ENCODE measurements at places on chromosomes 6 and 20. TPM values are rescaled to one million over a fixed set of nuclear protein-coding genes. Genes with fewer than 3 reads are reported as not detected.
A peak's percentile ranks its signal among the peaks of the same experiment; 100 is the strongest.

DNA sequence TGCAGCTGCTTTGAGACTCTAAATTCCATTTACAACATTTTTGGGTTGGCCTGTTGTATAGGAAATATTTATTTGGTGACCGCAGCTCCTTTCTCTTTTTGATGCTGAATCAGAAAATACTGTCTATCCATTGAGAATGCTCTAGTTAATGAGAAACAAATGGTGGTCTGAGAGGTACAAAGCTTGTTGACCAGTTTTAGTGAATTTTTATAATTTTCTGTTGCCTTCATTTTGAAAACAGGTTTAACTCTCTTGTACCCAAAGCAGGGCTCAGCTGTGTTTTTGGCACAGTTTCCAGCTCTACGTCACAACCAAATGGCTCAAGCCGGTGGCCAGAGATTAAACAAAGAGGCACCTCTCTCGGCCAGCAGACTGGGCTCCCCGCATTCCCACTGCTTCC lies 113.2 kb downstream of the FNDC1 start:
- no peak overlapping the region for H3K4me3 ChIP-seq
- peaks cover 2% of the 10 kb centered on the region for H3K27me3 ChIP-seq
- H3K4me1 ChIP-seq: peaks cover 14% of the 10 kb centered on the region
- no peak overlapping the region for H3K27ac ChIP-seq

DNA sequence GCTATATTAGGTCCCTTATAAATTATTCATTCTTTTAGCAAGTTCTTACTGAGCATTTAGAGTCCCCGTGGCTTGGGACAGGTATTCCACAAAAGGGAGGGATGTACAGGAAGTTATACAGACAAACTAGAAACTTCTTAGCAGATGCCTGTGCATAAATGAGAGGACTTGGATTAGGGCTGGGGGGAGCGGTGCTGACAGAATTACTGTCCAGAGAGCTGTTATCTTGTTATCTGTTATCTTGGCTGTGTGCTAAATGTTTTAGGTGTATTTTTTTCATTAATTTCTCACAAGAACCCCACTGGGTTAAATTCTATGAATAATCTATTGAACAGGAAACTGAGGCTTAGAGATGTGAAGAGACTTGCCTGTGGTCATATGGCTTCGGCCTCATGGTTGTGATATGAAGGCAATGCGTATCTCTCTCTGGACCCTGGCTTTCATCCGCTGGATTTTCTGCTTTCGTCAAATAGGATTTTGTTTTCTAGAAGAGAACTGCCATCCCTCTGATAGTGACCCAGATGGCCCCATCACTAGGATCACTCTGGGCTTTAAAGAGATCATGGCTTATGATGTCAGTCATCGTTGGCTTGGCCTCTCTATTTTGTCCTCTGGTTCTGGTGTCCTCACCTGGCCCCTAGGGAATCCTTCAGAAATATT lies 32.3 kb upstream of the RREB1 start:
- no peaks in the 10 kb centered on the region for H3K36me3 ChIP-seq
- H3K27me3 ChIP-seq: no peaks in the 10 kb centered on the region
- H3K4me1 ChIP-seq: no peaks in the 10 kb centered on the region
- no peak overlapping the region for H3K4me3 ChIP-seq
- no peak for DNase-seq
- H3K27ac ChIP-seq: no peak overlapping the region

ASIP gene
- total RNA-seq: not detected

C20orf144 gene
- total RNA-seq: not detected

NKAPL gene
- 0.69 TPM for total RNA-seq

GRCh38 chr20:62583424-62583920 lies 58.8 kb upstream of the SLCO4A1 start:
- DNase-seq: no peak
- peaks cover 26% of the 10 kb centered on the region for H3K27me3 ChIP-seq
- no peaks in the 10 kb centered on the region for H3K36me3 ChIP-seq
- H3K27ac ChIP-seq: no peak overlapping the region
- H3K4me3 ChIP-seq: no peak overlapping the region
- H3K4me1 ChIP-seq: peaks cover 28% of the 10 kb centered on the region

DNA sequence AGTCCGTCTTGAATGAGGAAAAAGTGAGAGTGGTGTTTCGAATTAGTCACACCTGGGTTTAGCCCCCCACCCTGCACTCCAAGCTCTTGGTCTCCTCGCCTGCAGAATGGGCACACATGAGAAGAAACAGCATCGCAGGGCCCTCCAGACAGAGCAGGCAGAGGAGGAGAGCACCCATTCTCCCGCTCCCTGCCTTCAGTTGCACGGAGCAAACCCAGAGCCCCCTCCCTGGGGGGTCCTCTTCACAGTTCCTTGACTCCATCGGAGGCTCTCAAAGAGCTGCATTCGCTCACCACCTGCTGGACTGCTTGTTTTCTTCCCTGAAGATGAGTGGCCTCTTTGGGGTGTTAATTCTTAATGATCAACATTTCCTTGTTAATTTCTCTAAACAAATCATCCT lies 5.1 kb downstream of the CST7 start:
- DNase-seq: no peak
- no peak overlapping the region for H3K27ac ChIP-seq
- H3K27me3 ChIP-seq: no peaks in the 10 kb centered on the region
- H3K4me1 ChIP-seq: peaks cover 23% of the 10 kb centered on the region
- H3K4me3 ChIP-seq: no peak overlapping the region
- no peaks in the 10 kb centered on the region for H3K36me3 ChIP-seq

SLC22A1 gene
- 2.2 TPM for total RNA-seq

DNA sequence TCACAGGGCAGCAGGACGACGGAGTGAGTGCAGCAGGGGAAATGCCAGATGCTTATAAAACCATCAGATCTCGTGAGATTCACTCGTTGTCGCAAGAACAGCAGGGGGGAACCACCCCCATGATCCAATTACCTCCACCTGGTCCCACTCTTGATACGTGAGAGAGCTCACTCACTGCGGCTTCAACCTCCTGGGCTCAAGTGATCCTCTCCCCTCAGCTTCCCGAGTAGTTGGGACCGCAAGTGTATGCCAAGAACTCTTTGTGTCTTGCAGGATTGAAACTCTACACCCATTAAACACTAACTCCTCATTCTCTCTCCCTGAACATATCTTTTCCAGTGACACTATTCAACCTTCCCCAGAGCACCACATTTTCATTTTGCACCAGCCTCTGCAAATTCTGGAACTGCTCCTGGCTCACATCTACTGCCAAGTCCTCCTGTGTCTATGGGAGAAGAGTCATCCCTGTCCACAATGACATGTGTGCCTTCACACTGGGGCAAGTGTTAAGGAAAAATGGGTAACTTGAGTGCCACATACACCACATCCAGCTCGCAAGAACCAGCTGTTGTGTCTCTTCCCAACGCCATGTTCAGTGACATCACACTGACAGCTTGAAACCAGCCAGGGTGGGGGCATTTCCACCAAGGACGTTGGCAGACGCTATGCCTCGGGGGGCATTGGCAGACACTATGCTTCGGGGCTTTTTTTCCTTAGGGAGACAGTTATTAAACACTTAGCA lies 14.7 kb upstream of the TAF4 start:
- H3K4me3 ChIP-seq: no peak overlapping the region
- no peak overlapping the region for H3K27ac ChIP-seq
- DNase-seq: no peak
- no peaks in the 10 kb centered on the region for H3K4me1 ChIP-seq
- peaks cover 24% of the 10 kb centered on the region for H3K36me3 ChIP-seq

OR2J3 gene
- total RNA-seq: not detected

GRCh38 chr6:91865889-91866288 lies 1279.0 kb upstream of the MAP3K7 start:
- peak overlapping the region; percentile 77 for H3K27ac ChIP-seq
- no peak overlapping the region for H3K4me3 ChIP-seq
- peaks cover 27% of the 10 kb centered on the region for H3K4me1 ChIP-seq

- H3K27me3 ChIP-seq: peaks cover 2% of the 10 kb centered on the region
- H3K36me3 ChIP-seq: peaks cover 17% of the 10 kb centered on the region
- H3K27ac ChIP-seq: no peak overlapping the region
- peak; percentile 6 for DNase-seq
- peaks cover 27% of the 10 kb centered on the region for H3K4me1 ChIP-seq
These were observed 152.8 kb downstream of the GRM4 start for GRCh38 chr6:33993091-33993490.

DNA sequence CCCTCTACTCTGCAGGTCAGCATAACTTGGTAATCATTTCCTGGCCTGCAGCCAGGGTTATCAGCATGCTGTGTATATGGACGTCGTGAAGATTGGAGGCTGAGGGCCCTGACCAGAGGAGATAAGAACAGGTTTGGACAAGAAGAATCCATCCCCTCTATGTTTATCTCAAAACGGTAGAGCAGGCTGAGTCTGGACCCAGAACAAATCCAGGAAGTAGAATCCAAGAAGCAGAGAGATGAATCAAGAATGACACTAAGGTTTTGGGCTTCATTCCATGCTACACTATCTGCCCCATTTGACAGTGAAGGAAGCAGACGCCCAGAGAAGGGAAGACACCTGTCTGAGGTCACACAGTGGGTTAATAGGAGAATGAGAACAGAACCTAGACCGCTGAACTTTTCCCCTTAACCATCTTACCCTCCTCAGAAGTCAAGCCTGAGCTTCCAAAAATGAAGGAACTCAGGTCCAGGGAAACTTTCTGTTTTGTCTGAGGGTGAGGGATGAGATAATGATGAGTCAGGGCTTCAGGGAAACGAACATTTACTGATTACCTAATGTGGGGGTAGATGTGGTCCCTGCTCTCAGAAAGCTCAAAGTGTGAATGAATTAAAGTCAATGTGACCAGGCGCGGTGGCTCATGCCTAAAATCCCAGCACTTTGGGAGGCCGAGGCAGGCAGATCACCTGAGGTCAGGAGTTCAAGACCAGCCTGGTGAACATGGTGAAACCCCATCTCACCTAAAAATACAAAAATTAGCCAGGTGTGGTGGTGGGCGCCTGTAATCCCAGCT lies 9.4 kb upstream of the COMMD7 start:
- DNase-seq: no peak
- peaks cover 5% of the 10 kb centered on the region for H3K4me1 ChIP-seq
- H3K36me3 ChIP-seq: no peaks in the 10 kb centered on the region
- no peak overlapping the region for H3K27ac ChIP-seq
- H3K27me3 ChIP-seq: peaks cover 3% of the 10 kb centered on the region

DNA sequence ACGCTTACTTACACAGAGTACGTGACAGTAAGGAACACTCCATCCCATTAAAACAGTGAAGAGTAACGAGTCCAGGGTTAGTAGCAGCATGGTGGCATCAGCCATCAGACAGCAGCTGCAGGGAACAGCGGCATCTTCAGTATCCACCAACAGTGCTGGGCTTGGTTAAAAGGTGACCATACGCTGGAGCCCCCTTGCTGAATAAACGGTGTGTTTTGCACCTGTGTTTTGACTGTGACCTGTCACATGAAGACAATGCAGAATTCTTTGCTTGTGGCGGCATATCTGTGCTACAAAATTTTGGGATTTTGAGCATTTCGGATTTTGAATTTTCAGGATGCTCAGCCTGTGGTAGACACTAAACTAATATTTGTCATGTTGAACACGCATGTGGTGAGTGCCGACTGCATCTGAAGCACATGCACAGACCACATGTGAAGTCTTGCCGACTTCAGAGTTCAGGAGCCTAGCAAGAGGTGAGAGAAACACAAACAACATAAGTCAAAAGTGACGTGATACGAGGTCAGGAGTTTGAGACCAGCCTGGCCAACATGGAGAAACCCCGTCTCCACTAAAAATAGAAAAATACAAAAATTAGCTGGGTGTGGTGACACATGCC lies 69.3 kb upstream of the FRMD1 start:
- H3K27ac ChIP-seq: no peak overlapping the region
- H3K27me3 ChIP-seq: no peaks in the 10 kb centered on the region
- DNase-seq: no peak

Data from glutamatergic neuron (in vitro differentiated cells).